Foreskin keratinocyte (primary cell): ENCODE measurements at places on chromosomes 7 and 10. TPM values are rescaled to one million over a fixed set of nuclear protein-coding genes. Genes with fewer than 3 reads are reported as not detected.

DNA sequence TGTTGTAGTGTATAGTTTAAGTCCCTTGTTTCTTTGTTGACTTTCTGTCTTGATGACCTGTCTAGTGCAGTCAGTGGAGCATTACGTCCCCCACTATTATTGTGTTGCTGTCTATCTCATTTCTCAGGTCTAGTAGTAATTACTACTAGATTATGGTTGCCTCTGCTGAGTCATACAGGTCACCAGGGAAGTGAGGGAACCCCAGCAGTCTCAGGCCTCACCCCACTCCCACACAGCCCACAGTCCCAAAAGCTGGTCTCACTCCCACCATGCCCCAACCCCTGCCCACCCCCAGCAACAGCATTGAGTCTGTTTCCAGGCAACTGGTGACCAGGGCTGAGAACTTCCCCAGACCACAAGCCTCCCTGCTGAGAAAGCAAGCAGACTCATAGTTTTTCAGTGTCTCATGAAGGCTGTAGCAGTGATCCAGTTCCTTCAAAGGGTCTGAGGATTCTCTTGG, 88.0 kb downstream of the PLXDC2 start:
- DNase-seq: no peak

GRCh38 chr7:101333912-101334311, 12.3 kb upstream of the IFT22 start:
- DNase-seq: no peak

GRCh38 chr10:73625004-73625883, 16.0 kb downstream of the MYOZ1 start:
- DNase-seq: no peak

The DKK1 gene
- polyA plus RNA-seq: 194 and 421 TPM in 2 replicates

- DNase-seq: no peak
Observed at GRCh38 chr7:68671046-68671445, 927.2 kb upstream of the AUTS2 start.

DNA sequence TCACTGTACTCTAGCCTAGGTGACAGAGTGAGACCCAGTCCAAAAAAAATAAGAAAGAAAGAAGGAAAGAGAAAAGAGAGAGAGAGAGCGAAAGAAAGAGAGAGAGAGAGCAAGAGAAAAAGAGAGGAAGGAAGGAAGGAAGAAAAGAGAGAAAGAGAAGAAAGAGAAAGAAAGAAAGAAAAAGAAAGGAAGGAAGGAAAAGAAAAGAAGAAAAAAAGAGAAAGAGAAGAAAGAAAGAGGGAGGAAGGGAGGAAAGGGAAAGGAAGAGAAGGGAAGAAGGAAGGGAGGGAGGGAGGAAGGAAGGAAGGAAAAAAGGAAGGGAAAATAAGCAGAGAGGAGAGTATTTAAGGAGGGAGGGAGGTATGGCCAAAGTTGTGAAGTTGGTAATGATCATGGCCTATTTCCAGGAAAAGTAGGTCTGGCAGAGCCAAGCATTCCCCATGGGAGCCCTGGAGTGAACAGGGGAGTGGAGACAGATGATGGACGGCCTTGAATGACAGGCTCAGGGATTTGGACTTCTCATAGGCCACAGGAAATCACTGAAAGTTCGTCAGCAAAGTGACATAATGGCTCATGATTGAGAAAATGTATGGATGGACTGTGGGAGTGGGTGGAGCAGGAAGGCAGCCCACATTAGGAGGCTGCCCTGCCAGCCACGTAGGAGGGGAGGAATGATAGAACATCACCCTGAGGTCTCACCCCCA, 44.8 kb upstream of the CUX1 start:
- no peak for DNase-seq

DNA sequence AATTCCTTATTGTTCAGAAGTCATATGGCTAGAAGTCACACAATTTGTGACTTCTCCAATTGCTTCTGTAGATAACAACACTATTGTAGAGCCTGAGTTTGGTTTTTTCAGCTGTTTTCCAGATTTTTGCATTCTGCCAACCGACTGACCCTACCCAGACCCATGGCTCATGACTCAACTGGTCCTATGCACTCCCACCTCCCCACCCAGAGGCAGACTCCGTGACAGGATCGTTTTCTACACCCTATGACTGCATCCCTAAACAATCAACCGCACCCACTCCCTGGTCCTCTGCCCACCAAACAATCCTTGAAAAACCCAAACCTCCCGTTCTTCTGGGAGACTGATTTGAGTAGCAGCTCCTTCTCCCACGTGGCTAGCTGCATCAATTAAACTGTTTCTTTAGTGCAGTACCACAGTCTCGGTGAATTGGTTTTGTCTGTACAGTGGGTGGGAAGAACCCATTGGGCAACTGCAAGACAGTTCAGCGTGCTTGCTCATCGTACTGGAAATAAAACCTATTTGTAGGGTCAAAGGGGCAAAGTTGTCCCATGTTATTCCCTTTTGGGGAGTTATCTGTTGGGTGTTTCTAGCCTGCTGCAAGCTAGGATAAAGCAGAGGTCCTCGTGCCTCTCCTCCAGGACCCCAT, 150.3 kb upstream of the FAM20C start:
- no peak for DNase-seq

DNA sequence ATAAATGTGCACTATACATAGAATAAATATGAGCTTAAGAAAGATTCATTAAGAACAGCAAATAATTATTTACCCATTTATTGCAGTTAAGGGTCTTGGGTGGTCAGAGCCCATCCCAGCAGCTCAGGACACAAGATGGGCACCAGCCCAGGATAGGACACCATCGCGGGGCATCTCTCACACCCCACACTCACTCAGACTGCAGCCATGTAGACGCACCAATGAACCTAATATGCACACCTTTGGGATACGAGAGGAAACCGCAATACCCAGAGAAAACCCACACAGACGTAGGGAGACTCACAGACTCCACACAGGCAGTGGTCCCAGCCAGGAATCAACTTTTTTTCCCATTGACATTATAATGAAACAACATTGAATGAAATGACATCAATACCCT, 36.0 kb downstream of the CARD11 start:
- DNase-seq: no peak

The LEP gene
- polyA plus RNA-seq: not detected in 2 replicates

- DNase-seq: no peak
Observed at GRCh38 chr10:3065622-3066021, 1.7 kb upstream of the PFKP start.

DNA sequence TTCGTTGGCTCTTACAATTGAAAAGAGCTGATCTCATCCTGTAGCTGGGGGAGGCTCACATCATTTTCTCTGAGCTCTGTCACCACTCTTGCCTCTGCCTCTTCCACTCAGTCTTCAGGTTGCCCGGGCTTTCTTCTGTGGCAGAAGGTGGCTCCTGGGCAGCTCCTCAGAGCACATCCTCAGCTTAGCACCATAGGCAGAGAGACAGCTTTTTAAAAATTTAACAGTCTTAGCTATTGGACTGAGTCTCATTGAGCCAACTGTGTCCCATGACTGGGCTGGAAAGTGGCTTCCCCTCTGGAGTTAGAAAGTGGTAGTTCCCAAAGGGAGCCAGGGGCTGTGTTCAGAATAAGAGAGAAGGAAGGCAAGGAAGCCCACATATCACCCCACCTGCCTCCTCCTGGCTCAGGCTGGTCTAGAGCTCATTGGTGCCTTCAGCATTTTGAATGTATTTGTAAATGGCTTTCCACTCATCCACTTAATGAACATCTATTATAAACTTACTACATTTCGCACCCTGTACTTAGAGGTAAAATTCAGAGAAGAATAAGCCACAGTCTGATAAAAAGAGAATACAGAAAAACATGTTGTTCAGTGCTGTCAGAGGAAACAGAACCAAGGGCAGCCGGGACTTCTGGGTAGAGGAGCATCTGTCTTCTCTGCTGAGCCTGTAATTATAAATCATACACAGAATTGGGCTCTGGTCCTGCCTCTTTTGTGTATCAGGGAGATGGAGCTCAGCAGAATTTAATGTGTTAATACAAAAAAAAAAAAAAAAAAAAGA, 119.3 kb downstream of the WDFY4 start:
- no peak for DNase-seq

The ARL3 gene
- polyA plus RNA-seq: 15.4 and 16.2 TPM in 2 replicates
